Activated naive CD4-positive, alpha-beta T cell treated with anti-CD3 and anti-CD28 coated beads for 36 hours (primary cell): ENCODE measurements at places on chromosomes 3 and 15. TPM values are rescaled to one million over a fixed set of nuclear protein-coding genes. Genes with fewer than 3 reads are reported as not detected.

DNA sequence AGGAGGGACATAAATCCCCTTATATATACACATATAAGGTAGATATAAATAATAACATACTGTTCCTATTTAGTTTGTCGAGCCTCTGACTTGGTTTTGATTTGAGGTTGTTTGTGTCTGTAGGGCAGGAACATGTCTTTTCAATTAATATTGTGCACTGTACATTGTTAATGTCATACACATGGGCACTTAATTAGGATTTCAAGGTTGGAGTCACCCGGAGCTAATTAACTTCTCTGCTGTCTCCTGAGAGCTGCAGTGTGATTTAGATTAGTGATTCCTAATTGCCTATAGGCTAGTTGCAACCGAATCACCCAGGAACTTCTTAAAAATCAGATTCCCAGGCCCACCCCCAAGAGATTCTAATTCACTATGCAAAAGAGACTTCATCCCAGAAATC is 50.4 kb upstream of the FILIP1L start:
- DNase-seq = no peak

GRCh38 chr15:32872621-32873283 is 154.9 kb downstream of the GREM1 start:
- no peak for DNase-seq

GRCh38 chr3:64488939-64489338 is 198.9 kb downstream of the ADAMTS9 start:
- DNase-seq = no peak

CPA3 gene
- total RNA-seq = not detected
